WTC11 (cell line): ENCODE measurements at places on chromosomes 1 and 21. TPM values are rescaled to one million over a fixed set of nuclear protein-coding genes. Genes with fewer than 3 reads are reported as not detected.

The GSTM5 gene
- total RNA-seq, result 0.09 to 0.16 TPM (median 0.11 TPM) in 3 replicates

The DIPK1A gene
- total RNA-seq, result 4.4 to 4.8 TPM (median 4.7 TPM) in 3 replicates

The OR2L8 gene
- not detected in 3 replicates for total RNA-seq

The CD84 gene
- total RNA-seq, result 0.02 to 0.30 TPM (median 0.17 TPM) in 3 replicates

The SPRR3 gene
- total RNA-seq, result not detected in 3 replicates

The SPRR2E gene
- total RNA-seq, result not detected in 3 replicates

The KNCN gene
- not detected in 3 replicates for total RNA-seq

The DCST2 gene
- 0.83 to 1.8 TPM (median 1.6 TPM) in 3 replicates for total RNA-seq

The MAP3K21 gene
- 21.1 to 24.0 TPM (median 23.0 TPM) in 3 replicates for total RNA-seq

The B3GALT2 gene
- total RNA-seq, result 0.05 TPM in 1 of 3 replicates, not detected in the others

DNA sequence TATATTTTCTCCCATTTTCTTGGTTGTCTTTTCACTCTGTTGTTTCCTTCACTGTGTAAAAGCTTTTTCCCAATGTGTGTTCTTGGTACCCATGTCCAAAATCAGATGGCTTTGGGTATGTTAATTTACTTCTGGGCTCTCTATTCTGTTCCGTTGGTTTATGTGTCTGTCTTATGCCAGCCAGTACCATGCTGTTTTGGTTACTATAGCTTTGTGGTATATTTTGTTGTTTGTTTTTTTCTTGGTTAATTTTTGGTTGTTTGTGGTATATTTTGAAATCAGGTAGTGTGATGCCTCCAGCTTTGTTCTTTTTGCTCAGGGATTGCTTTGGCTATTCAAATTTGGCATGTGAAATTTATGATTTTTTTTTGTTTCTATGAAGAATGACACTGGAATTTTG is 67.2 kb downstream of the SWT1 start:
- peaks cover 8% of the 10 kb centered on the region for H3K4me1 ChIP-seq
- peaks cover 18% of the 10 kb centered on the region for H3K36me3 ChIP-seq
- no peaks in the 10 kb centered on the region for H3K27me3 ChIP-seq
- H3K27ac ChIP-seq, result no peak overlapping the region
- DNase-seq, result no peak

- no peak for DNase-seq
- H3K4me3 ChIP-seq, result no peak overlapping the region
- H3K27me3 ChIP-seq, result no peaks in the 10 kb centered on the region; the same call in 1 of the 2 replicates
- no peak overlapping the region for H3K27ac ChIP-seq
Observed at GRCh38 chr1:222234351-222234750, 313.6 kb downstream of the HHIPL2 start.

GRCh38 chr21:37905291-37905690 is 11.0 kb downstream of the KCNJ6 start:
- H3K27ac ChIP-seq, result no peak overlapping the region
- H3K4me1 ChIP-seq, result no peaks in the 10 kb centered on the region
- DNase-seq, result no peak
- H3K4me3 ChIP-seq, result no peak overlapping the region
- H3K36me3 ChIP-seq, result no peaks in the 10 kb centered on the region

DNA sequence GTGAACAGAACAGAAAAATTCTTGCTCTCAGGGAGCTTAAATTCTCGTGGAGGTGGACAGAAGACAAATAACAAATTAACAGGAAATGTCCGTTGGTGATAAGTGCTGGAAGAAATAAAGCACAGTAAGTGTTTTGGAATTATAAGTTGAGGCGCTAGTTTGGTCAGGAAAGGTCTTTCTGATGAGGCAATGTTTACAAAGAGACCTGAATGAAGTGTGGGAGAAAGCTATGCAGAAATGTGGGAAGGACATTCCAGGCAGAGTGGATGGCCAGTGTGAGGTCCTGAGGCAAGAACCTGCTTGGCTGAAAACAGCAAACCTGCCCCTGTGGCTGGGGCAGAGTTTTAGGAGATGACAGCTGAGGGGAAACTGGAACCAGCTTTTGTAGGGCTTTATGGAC is 23.3 kb downstream of the NGF start:
- H3K27ac ChIP-seq, result no peak overlapping the region
- no peak for DNase-seq
- no peaks in the 10 kb centered on the region for H3K36me3 ChIP-seq
- no peaks in the 10 kb centered on the region for H3K27me3 ChIP-seq
- no peak overlapping the region for H3K4me3 ChIP-seq
- peaks cover 39% of the 10 kb centered on the region for H3K4me1 ChIP-seq

- no peaks in the 10 kb centered on the region for H3K36me3 ChIP-seq
- peaks cover 37% of the 10 kb centered on the region for H3K27me3 ChIP-seq
- DNase-seq, result no peak
- peaks cover 9% of the 10 kb centered on the region for H3K4me1 ChIP-seq
Observed at GRCh38 chr1:47184822-47185677, 4.8 kb downstream of the PDZK1IP1 start.

- H3K4me1 ChIP-seq, result no peaks in the 10 kb centered on the region
- DNase-seq, result no peak
- no peak overlapping the region for H3K27ac ChIP-seq
- H3K36me3 ChIP-seq, result no peaks in the 10 kb centered on the region
- H3K27me3 ChIP-seq, result no peaks in the 10 kb centered on the region
- no peak overlapping the region for H3K4me3 ChIP-seq
Observed at GRCh38 chr1:168312718-168313604, 32.3 kb downstream of the TBX19 start.

DNA sequence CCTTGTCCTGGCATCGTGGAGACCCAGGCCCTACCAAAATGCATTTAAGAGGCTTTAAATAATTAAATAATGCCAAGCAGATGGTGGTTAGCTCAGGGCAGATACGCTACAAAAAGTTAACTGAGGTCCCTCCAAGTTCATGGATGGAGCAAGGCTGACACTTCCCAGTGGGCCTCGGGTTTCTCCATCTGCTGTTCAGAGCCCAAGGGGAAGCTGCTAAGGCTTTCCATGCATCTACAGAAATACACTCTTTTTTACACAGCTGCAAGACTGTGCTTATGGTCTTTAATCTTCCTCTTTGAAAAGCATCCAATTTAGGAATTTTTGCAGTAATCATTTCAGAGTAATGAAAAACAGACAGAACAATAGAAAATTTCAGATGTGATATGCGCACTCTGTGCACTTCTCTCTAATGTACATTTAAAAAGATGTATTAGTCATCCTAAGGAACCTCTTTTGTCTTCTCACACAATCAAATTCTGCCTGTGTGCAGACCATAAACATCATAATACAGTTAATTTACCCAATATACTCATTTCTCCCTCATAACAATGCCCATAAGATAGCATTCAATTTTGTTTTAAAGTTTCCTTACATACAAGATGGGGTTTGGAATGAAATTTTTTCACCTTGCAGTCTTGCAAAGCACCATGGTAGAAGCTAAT is 173.2 kb upstream of the ATP1B1 start:
- no peaks in the 10 kb centered on the region for H3K27me3 ChIP-seq
- no peak overlapping the region for H3K4me3 ChIP-seq
- H3K27ac ChIP-seq, result no peak overlapping the region
- H3K36me3 ChIP-seq, result no peaks in the 10 kb centered on the region
- no peaks in the 10 kb centered on the region for H3K4me1 ChIP-seq

DNA sequence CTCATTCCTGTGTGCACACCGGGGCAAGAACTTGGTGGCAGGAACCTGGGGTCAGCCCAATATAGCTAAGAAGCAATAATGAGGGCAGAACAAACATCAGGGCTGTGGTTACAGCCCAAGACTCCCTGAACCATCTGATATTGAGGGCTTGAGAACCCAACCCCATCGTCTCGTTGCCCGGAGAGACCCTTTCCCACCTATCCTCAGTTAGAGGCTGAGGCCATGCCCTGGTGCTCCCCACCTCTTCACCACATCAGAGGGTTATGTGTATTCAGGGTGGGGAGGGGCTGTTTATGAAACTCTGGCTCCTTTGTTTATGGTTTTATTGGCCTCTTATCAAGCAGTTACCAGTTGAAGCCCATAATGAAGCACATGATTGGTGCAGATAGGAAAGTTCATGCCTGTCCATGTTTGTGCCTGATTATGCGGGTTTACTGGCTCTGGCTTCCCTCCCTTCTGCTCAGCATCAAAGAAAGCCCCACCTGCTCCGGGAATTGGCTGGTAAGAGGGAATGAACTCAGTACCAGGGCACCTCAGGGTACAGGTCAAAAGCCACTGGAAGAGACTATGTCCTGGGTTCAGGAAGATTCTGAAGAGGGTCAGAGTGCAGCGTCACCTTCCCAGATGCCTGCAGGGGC is 14.5 kb downstream of the NUAK2 start:
- DNase-seq, result no peak
- H3K27me3 ChIP-seq, result no peaks in the 10 kb centered on the region
- peaks cover 21% of the 10 kb centered on the region for H3K4me1 ChIP-seq
- H3K27ac ChIP-seq, result no peak overlapping the region
- no peak overlapping the region for H3K4me3 ChIP-seq

DNA sequence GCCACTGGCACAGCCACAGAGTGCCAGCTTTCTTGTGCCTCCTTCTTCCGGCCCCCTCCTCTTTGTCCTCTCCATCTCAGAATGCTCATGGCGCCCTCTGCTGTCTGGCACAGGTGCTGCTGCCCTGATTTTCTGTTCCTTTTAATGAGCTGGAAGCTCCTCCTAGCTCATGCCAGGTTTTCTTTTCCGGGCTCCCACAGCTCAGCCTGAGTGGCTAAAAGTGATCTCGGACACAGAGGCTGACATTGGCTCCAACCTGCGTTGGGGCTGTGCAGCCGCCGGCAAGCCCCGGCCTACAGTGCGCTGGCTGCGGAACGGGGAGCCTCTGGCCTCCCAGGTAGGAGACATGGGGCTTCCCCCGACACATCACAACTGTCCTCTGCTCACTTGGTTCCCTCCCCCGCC is 18.7 kb downstream of the CNTN2 start:
- H3K27me3 ChIP-seq, result no peaks in the 10 kb centered on the region
- no peak overlapping the region for H3K4me3 ChIP-seq
- no peak overlapping the region for H3K27ac ChIP-seq
- H3K4me1 ChIP-seq, result peaks cover 9% of the 10 kb centered on the region; the same call in 1 of the 2 replicates

GRCh38 chr1:76496871-76497270 is 370.4 kb upstream of the ST6GALNAC5 start:
- H3K4me1 ChIP-seq, result peaks cover 63% of the 10 kb centered on the region
- no peak overlapping the region for H3K27ac ChIP-seq
- H3K27me3 ChIP-seq, result no peaks in the 10 kb centered on the region
- no peaks in the 10 kb centered on the region for H3K36me3 ChIP-seq
- H3K4me3 ChIP-seq, result no peak overlapping the region
- no peak for DNase-seq

GRCh38 chr1:206742719-206743383 is 27.7 kb upstream of the IL19 start:
- H3K36me3 ChIP-seq, result no peaks in the 10 kb centered on the region
- H3K27me3 ChIP-seq, result no peaks in the 10 kb centered on the region; the same call in none of the 2 replicates
- H3K27ac ChIP-seq, result no peak overlapping the region
- no peak overlapping the region for H3K4me3 ChIP-seq
- no peak for DNase-seq

- DNase-seq, result no peak
- no peak overlapping the region for H3K27ac ChIP-seq
- H3K27me3 ChIP-seq, result peaks cover 18% of the 10 kb centered on the region
Observed at GRCh38 chr1:159829822-159830465, 3.3 kb downstream of the SLAMF8 start.

- H3K36me3 ChIP-seq, result no peaks in the 10 kb centered on the region
- H3K27me3 ChIP-seq, result peaks cover 18% of the 10 kb centered on the region
- no peak for DNase-seq
- no peak overlapping the region for H3K27ac ChIP-seq
- peaks cover 17% of the 10 kb centered on the region for H3K4me1 ChIP-seq
Observed at GRCh38 chr1:167128261-167129227, 34.7 kb downstream of the STYXL2 start.

DNA sequence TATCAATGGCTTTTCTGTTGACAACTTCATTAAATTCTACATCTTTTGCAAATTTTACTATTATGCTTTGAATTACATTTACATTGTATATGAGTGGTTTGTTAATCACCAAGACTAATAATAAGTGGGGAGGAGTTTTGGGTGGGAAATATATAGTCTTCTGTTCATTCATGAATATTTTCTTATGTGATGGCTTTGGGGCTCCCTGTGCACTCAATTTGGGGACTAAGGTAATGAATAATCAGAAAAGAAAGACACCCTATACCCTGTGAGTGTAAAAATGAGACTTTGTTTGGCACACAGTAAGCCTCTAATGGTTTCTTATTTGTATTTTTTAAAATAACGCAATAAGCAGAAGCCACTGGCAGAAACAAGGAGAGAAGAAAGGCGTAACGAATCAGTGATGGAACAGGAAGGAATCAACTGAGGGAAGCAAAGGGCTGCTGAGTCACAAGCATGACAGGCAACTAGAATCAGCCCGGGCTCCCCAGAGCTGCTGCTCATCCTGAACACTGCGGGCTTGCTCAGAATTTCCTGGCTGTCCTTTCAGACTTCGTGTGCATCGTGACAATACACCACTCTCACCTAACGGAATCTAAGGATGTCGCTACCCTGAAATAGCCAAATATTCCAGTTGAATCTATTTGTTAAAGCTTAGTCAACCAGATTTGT is 20.8 kb upstream of the RGS2 start:
- H3K36me3 ChIP-seq, result no peaks in the 10 kb centered on the region
- no peaks in the 10 kb centered on the region for H3K27me3 ChIP-seq
- DNase-seq, result no peak
- no peak overlapping the region for H3K4me3 ChIP-seq

GRCh38 chr1:34083974-34084373 is 81.1 kb downstream of the CSMD2 start:
- H3K27me3 ChIP-seq, result peaks cover 2% of the 10 kb centered on the region; the same call in 1 of the 2 replicates
- no peak for DNase-seq
- H3K27ac ChIP-seq, result no peak overlapping the region
- H3K4me1 ChIP-seq, result peaks cover 9% of the 10 kb centered on the region
- no peak overlapping the region for H3K4me3 ChIP-seq

- no peak overlapping the region for H3K27ac ChIP-seq
- H3K27me3 ChIP-seq, result peaks cover 3% of the 10 kb centered on the region; the same call in 1 of the 2 replicates
- no peak for DNase-seq
- peaks cover 4% of the 10 kb centered on the region for H3K36me3 ChIP-seq
- peaks cover 21% of the 10 kb centered on the region for H3K4me1 ChIP-seq
Observed at GRCh38 chr1:34973326-34973725, 11.8 kb downstream of the TMEM35B start.

DNA sequence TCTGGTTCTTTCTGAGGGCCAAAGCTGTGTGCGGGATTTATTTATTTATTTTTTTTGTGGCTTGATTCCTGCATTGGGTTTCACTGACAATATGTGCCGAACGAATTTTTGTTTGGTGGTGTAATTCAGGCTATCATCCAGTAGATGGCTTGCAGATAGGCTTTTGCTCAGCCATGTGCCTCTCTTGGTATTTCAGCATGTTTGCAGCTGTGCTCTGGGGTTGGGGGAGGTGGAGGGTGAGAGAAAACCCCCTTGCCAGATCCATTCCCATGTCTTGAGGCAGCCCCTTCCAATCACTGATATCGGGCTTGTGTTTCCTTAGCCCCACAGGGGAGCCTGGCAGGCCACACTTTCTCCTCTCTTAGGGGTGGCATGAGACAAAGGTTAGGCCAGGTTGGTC is 302.4 kb downstream of the PTGER3 start:
- H3K4me1 ChIP-seq, result no peaks in the 10 kb centered on the region
- no peak overlapping the region for H3K27ac ChIP-seq
- DNase-seq, result peak; percentile 27
- H3K4me3 ChIP-seq, result no peak overlapping the region
- peaks cover 34% of the 10 kb centered on the region for H3K36me3 ChIP-seq
